Activated T-cell treated with anti-CD3 and anti-CD28 coated beads for 24 hours (primary cell): ENCODE measurements at places on chromosomes 11 and 22.

GRCh38 chr11:86251345-86251744 is 6.8 kb downstream of the EED start:
- no peak for DNase-seq

DNA sequence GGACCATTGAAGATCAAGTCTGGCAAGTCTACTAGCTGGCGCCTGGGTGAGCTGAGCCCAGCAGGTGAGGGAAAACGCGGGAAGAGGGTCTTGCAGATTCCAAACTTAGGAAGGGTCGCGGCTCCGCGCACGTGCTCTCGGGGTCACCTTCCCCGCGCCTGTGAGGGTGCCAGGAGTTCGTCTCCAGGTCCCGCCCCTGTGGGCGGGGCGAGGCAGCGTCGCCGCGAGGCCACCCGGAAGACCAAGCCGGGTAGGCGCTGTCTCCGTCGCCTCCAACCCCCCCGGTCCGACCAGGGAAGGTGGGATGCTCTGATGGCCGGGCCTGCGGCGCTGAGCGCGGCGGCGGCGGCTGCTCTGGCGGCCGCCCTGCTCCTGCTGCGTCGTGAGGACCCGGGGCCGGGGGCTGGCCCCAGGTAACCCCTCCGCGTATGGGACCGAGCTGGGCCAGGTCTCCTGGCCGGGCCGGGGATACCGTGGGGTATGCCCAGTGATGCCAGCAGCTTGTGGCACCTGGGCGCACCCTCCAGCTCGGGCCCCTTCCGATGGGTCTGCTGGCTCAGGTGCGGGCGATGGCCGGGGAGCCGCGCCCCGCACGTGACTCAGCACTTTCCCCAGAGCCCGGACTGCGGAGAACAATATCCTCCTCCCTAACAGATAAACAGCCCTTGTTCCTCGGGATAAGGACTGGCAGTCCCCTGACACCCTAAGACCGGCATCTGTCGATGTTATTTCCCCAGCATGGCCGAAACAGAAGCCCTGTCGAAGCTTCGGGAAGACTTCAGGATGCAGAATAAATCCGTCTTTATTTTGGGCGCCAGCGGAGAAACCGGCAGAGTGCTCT is at the start of gene HTATIP2:
HTATIP2 (plus strand) TSS at position 215 of the 841 bp plus-strand sequence; CDS start at position 739, 524 bp downstream.
- peak; percentile 63 for DNase-seq

- DNase-seq, result no peak
Measured at GRCh38 chr11:43691806-43692205, 11.3 kb downstream of the HSD17B12 start.

DNA sequence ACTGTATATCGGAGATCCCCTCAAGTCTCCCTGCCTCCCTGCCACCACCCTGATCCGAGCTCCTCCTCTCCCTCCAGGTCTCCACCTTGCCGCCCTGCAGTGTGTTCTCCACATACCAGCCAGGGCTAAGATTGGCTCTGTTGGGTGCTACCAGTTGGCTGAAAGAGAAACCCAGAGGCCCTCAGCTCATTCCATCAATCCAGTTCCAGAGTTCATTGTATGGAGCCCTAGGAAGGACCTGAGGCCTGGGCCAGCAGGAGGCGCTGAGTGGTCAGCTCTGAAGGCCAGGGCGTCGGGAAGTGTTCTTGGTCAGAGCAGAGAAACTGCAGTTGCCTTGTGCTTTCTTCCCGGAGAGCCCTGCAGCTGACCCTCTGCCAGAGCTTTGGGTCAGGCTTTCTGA is 2.2 kb upstream of the TOP3B start:
- no peak for DNase-seq

- no peak for DNase-seq
Measured at GRCh38 chr11:133934599-133935550, 21.9 kb downstream of the IGSF9B start.

GRCh38 chr22:26671317-26672059 is 14.1 kb downstream of the MIAT start:
- peak; percentile 53 for DNase-seq

DNA sequence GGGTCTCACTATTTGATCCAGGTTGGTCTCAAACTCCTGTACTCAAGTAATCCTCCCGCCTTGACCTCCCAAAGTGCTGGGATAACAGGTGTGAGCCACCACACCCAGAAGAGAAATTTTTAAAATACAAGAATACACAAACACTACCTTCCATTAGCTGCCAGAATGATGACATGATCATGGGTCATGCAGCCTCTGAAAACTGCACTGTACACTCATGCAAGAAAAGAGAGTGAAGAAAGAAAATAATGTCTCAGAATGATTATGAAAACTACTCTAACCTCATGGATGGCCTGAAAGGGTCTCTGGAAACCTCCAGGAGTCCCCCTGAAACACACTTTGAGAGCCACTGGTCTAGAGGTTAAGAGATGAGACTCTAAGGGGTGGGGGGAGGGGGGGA is 18.8 kb downstream of the VPS37C start:
- no peak for DNase-seq

GRCh38 chr11:62603072-62603408 is 1.4 kb upstream of the MTA2 start:
- DNase-seq, result no peak

DNA sequence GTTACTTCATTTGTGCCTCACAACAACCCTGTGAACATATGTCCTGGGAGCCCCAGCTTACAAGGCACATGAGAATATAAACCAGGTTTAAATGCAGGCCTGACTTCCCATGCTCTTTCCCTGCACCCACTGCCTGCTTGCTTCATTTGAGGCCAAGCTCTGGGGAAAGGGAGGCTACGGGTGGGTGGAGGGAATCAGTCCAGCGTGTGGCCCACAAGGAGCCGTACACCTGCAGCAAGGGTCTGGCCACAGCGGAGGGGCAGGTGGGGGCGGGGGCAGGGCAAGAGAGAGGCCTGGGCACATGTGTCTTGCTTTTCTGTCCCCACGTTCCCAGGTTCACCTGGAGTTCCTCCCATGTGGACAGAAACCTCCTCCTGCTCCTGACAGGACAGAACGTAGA is 26.2 kb downstream of the FAM83F start:
- DNase-seq, result no peak

GRCh38 chr11:30326114-30326778 is 3.3 kb downstream of the ARL14EP start:
- DNase-seq, result no peak

DNA sequence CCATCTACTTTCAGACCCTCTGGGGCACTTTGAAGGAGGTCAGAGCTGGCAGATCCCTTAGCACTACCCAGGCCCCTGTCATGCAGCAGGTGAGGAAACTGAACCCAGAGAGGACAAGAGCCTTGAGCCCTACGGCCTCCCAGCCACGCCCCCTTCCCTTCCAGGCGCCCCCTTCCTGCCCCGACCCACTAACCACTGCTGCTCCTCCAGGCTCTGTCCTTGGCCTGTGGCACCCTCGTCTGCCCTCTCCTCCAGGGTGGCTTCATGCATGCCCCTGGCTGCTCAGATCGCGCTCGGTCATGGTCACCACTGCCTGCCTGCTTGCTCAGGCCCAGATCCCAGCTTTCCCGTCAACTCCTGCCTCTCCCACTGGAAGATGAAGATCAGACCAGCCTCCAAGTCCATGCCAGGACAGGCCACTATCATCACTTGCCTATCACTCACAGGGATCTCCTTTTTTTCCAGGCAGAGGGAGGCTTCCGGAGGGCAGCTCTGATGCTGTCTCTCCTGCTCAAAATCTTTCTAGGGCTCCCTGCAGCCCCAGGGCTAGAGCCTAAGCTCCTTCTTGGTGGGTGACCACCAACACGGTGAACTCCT is 30.7 kb downstream of the ELFN2 start:
- no peak for DNase-seq

DNA sequence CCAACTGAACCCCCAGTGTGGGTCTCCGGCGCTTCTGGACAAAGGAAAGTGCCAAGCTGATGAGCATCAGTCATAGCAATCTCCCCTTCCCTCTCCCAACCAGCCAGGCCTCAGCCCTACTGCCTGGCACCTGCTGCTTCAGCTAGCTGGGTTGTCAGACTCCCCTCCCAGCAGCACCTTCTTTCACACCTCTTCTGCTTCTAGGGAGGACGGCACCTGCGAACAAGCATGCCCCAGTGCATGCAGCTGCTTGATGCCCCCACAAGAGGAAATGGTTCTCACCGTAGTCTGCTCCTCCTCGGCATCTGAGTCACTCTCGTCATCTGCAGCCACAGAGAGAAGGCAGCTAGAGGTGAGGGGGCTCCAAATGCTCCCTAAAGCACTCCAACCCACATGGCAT is 25.4 kb downstream of the THOC5 start:
- DNase-seq, result no peak

GRCh38 chr11:22780952-22781593 is 48.5 kb downstream of the SVIP start:
- no peak for DNase-seq

- no peak for DNase-seq
Measured at GRCh38 chr11:34652191-34652973, 31.5 kb downstream of the EHF start.

GRCh38 chr22:44248926-44249325 is 63.8 kb downstream of the SHISAL1 start:
- DNase-seq, result no peak

DNA sequence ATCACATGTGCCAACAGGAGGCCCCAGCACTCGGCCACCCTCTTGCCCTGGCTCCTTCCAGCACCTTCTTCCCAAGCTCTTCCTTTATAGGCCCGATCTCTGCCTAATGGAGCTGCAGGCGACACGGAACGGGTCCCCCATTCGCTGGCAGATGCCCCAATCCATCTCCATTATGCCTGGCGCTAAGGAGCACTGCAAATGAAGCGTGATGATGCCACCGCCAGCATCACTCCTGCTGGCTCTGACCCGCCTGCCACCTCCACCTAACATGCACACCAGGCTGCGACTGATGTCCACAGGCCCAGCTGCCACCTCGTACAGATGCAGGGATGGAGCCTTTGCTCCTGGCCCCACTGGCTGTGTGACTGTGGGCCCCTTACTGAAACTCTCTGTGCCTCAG is 33.5 kb downstream of the ELFN2 start:
- DNase-seq, result no peak

DNA sequence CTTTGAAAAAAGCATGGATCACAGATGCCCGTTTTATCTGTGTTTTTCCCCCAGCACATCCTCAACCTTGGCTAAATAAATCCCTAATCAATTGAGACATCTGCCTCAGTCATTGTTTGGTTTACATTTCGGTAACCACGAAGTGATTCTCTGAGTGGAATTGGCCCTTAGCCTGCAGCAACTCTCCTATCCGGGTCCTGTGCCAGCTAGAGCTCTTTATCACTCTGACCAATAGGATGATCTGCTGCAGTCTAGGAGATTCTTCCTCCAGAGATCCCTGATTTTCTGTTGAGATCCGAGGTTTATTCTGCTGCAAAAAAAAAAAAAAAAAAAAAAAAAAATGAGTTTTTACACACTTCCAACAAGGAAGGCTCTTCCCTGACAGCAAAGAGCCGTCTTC is 137.3 kb downstream of the KCNA4 start:
- no peak for DNase-seq

GRCh38 chr22:30574095-30574981 is at the start of gene GAL3ST1:
Gene GAL3ST1, minus strand, starts transcription at chr22:30574665. Its CDS starts 17,273 bp downstream, at chr22:30557392.
- no peak for DNase-seq

DNA sequence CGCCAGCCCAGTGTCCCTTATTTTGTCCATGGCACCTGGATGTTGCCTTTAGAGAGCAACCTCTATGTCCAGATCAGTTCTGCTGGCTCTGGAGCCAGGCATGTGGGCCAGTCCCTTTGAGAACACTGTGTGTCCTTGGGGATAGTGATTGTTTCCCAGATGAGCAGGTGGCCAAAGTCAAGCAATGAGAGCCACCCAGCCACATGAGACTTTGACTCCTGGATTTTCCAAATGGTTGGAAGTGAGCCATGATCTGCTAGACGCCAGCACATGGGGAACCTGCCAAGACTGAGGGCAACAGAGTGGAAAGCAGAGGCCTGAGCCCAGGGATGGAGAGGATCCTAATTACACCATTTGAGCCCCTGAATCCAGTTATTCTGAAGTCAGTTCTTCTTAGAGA is 479.8 kb downstream of the OPCML start:
- no peak for DNase-seq

DNA sequence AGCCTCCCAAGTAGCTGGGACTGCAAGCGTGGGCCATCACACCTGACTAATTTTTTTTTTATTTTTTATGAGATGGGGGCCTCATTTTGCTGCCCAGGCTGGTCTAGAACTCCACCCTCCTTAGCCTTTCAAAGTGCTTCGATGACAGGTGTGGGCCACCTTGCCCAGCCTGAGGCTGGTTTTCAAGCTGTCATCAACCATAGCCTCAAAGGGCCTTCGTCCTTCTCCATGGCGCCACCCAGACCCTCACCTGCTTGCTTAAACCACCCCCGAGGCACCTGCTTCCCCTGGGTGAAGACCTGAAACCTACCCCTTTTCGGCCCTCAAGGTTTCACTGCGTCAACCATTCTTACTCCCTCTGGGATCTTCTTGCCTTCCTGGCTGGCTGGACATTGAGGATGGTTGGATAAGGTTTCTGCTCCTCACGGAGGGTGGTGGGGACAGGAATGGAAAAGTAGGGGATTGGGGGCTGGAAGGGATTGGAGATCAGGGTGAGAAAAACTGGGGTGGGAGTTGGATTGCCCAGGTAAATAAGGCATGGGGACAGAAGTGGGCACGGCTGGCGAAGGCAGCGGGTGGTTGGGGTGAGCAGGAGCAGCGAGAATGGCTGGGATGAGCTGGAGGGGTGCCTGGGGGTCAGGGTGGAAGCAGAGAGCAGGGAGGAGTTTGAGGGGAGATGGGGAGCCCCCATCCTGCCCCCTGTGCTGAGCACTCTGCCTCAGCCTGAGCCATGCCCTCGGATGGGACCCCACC is 2.8 kb upstream of the ACR start:
- no peak for DNase-seq

GRCh38 chr11:62427630-62428233 is 8.9 kb downstream of the SCGB1A1 start:
- DNase-seq, result no peak

GRCh38 chr11:102121329-102121728 is 11.1 kb downstream of the YAP1 start:
- DNase-seq, result no peak

GRCh38 chr11:102345904-102346303 is 1.1 kb upstream of the BIRC2 start:
- DNase-seq, result no peak

GRCh38 chr11:17604201-17604914 is 57.3 kb downstream of the OTOG start:
- DNase-seq, result no peak

- no peak for DNase-seq
Measured at GRCh38 chr11:7974668-7975067, 9.4 kb upstream of the NLRP10 start.

GRCh38 chr11:62667460-62667859 is 2.3 kb downstream of the CSKMT start:
- DNase-seq, result no peak

DNA sequence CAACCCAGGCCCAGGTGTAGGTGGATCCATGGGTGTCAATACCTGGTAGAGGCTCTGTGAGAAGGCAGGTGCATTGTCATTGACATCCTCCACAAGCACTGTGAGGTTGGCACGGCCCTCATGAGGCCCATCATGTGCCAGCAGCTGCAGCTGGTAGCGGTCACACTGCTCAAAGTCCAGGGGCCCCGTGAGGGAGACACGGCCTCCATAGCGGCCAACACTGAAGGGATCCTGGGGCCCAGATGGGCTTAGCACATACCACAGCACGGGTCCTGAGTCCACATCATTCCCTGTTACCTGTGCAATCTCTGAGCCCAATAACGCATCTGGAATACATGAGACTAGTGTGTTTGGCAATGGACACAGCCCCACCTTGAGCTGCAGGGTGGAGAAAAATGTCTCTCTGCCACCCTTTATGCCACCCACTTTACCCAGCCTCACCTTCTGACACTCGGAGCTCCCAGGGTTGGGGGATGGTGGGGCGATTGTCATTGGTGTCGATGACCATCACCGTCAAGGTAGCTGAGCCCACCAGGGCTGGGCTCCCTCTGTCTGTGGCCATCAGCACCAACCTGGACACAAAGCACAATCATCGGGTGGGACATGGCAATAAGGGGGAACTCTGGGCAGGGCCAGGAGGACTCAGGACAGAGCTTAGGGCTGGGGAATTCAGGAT is 6.1 kb upstream of the TPP1 start:
- no peak for DNase-seq
